Vagina (tissue), 2 donors: ENCODE measurements at places on chromosomes 16 and 17.

DNA sequence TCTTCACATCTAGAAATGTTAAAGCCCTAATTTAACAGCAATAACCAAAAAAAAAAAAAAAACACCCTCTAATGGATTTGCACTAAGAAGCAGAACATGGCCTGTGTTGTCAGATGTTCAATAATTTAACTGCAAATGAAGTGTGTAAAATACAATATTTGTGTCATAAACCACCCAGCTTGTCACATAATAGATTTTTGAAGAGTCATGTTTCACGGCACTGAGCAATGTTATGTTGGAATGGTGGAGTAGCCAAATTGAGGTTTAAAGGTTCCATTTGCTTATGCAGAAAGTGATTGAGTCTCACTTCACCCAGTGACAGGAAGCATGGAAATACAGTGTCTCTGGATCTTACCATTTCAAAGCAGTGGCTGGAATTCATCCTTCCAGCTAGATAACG is 173.2 kb upstream of the XYLT1 start:
- DNase-seq: no peak

DNA sequence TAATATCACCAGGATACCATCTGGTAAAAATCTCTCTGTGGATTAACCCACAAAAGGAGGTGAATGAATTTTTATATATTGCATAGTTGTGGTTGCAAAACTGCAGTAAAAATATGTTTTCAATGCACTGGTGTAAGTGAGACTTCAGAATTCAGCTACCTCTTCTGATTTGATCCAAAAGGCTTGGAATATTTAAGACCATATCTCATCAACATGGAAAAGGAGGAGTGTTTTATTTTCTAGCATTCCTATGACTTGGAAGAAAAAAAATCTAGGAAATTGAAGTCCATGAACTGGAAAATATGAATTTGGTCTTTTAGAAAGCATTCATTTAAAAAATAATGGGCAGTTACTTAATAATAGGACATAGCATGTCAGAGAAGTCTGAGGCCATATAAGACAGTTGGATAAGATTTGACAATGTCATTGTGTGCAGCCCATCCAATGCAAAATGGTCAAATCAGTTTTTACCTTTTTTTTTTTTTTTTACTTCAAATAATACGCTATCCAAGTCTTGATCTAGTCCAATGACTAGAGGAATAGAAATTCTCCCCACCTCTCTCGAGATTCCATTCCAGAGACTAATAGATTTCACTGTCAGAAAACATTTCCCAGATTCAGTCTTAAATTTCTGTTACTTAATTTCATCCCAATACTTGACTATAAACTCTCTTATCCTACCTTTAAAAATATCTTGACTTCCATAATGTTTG is 364.9 kb upstream of the PMFBP1 start:
- no peak for DNase-seq

- DNase-seq: no peak
Measured at GRCh38 chr16:28264656-28265055, 27.7 kb upstream of the SBK1 start.

DNA sequence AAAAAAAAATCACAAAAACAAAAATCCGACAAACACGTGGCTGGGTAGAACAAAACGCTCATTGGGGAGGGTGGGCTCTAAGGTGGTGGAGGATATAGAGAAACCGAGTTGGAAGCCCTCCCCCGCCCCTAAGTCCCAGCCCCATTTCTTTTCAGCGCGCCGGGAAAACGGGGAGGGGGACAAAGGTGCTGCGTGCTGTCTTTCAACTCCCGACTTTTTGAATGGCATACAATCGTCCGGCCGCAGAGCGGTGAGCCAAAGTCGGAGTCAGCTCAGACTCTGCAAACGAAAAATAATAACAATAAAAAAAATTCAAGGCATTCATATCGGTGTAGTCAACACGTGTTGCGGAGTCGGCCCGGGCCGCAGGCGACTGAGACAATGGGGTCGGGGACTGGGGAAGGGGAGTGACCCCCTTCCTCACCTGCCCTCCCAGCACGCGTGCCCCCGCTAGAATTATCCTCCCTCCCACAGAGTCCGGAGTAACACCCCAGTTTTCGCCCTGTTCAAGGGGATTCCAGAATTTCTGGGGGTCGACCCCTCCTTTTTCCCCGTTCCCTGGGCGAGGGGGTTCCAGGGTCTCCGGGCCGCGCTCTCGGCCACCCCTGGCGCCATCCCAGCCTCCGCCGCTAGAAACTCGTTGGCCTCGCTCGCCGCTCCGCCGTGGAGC is 1.7 kb upstream of the IGF2BP1 start:
- DNase-seq: peak; percentile 40

GRCh38 chr17:7440834-7441195 is 1.5 kb downstream of the FGF11 start:
- no peak for DNase-seq

- peak; percentile 79 for DNase-seq
Measured at GRCh38 chr17:74150428-74151025, 53.0 kb upstream of the RPL38 start.

- DNase-seq: no peak
Measured at GRCh38 chr16:10971560-10971961, 27.2 kb downstream of the CLEC16A start.

GRCh38 chr16:57646388-57647039 is 18.1 kb downstream of the ADGRG1 start:
- DNase-seq: no peak

DNA sequence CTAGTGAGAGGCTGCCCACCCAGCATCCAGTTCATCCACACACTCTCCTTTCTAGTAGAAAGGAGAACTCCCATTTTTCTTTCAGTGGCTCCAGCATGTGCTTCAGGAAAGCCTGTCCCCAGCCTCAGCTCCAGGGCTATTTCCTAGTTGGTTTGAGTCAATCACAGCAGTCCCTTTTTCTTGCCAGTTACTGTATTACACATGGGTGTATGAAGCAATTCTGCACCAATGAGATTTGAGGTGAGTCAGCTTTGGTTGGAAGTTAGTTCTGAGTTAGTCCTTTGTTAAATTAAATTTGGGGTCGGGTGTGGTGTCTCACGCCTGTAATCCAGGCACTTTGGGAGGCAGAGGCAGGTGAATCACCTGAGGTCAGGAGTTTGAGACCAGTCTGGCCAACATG is 24.8 kb downstream of the RAD51D start:
- no peak for DNase-seq

- DNase-seq: no peak
Measured at GRCh38 chr16:69941251-69942098, 9.7 kb upstream of the CLEC18A start.

DNA sequence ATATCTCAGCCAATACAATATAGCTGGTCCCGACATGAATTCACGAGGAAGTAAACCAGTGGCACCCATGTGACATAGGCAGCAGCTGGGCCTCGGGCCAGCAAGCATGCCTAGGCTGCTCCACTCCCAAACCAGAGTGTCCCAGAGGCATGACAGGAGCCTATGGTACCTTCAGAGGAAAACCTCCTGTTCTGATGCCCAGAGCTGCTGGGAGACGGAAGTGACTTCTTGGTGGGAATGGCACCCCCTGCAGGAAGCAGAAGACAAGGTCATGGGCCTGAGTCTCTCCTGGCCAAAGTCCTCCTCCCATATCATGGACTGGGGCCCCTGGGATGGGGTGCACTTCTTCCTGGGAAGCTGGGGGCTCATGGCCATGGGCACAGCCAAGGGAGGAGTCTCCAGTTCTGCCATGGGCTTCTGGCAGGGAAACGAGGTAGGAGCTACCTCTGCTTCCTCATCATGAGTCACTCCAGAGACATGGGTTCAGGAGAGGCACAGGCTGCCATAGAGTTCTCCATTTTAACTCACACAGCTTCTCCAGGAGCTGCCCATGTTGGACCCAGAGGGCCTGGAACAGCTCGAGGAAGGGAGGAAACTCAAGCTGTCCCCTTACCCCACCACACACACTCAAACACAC is 13.4 kb downstream of the FBF1 start:
- no peak for DNase-seq

DNA sequence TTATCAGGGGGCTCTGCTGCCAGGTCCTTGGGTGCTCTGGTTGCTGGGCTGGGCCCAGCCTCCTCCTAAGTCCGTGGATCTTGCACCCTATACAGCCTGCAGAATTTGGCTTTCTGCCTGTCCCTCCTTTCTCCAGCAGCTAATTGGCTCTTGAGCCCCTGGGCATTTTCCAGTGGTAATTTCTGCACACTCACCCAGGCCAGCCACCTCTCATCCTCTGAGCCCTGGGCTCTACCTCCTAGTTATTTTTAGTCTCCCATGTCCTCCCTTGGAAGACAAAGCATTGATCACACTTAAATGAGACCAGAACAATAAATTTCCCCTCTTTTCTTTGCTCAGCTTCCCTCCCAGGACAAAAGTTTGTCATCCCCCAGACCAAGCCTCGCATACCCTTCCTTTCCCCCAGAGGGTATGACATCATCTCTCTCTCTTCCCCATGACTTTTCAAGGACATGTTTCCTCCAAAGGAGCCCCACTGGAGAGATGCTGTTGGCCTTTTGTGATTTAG is 38.1 kb downstream of the C17orf75 start:
- DNase-seq: no peak

- no peak for DNase-seq
Measured at GRCh38 chr16:66751053-66751302, 431 bp downstream of the DYNC1LI2 start.

DNA sequence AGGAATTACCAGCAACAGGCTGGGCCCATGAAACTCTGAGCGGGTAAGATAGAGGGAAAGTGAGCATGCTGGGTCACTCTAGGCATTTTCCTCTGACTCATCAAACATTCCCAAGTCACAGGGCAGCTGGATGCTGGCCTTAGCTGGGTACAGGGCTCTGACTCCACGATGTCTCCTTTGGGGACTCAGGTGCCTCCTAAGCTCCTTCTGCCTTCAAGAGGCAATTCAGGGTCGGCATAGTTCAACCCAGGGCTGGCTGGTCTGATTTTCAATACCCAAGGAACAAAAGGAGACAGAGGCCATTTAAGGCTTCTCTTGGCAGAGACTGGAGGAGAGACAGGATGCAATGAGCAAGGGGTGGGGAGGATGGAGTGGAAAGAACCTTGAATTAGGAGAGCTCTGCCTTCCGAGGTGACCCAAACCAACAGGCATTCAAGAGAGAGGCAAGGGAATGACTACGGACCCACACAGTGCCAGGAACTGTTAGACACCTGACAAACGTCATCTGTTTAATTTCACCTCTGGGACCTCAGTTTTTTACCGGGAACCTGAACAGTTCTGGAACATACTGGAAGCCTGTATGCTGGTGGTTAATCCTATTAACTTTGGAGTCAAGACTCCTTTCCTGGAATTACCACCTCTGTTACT is 910 bp downstream of the WBP2 start:
- no peak for DNase-seq

DNA sequence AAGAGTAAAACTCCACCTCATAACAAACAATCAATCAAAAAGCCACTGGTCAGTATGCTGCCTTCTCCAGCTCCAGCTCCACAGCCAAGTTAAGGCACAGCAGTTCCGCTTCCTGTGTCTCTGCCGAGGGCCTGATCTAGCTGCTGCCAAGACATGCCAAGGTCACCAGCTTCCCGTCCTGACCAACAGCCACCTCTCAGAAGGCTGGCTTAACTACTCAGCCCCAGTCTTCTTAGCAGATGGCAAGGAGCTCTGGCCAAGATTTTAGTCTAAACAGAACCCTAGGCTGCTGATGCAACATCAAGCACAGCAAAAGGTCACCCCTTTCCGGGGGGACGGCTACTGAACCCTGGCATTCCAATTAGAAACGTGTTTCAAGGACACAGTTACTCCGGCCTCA is 17.7 kb upstream of the MNT start:
- no peak for DNase-seq

DNA sequence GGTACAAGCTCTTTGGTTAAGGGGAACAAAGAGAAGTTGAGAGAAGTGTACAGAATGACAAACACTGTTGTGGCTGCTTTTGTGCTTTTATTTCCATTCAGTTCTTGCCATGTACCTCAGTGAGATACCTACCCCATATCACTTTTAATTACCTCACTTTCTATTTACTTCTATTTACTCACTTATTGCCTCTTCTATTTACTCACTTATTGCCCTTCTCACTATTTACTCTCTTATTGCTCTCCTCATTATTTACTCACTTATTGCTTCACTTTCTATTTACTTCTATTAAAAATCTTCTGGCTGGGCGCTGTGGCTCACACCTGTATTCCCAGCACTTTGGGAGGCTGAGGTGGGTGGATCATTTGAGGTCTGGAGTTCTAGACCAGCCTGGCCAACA is 41.9 kb downstream of the MBTD1 start:
- DNase-seq: no peak

GRCh38 chr17:30378241-30378824 is 394 bp upstream of the CPD start:
- no peak for DNase-seq

DNA sequence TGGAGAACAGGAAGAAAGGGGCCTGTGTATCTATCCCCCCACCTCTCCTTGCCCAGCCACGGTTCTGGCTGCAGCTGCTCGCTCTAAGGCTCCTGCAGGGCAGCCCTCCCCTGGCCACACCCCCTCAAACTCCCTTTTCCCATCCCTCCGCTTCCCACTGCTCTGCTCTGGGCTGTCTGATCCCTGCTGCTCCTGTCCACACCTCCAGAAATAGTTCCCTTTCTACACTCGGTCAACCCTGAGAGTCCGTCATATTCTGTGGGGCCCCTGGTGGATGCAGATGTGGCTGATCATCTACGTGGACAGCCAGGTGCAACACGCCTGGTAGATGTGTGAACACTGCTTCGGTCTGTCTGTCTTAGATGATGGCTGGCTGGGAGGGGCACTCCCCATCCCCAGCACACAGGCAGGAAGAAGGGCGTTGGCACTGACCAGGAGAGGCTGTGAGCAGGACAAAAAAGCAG is 19.3 kb upstream of the KRT19 start:
- DNase-seq: no peak

DNA sequence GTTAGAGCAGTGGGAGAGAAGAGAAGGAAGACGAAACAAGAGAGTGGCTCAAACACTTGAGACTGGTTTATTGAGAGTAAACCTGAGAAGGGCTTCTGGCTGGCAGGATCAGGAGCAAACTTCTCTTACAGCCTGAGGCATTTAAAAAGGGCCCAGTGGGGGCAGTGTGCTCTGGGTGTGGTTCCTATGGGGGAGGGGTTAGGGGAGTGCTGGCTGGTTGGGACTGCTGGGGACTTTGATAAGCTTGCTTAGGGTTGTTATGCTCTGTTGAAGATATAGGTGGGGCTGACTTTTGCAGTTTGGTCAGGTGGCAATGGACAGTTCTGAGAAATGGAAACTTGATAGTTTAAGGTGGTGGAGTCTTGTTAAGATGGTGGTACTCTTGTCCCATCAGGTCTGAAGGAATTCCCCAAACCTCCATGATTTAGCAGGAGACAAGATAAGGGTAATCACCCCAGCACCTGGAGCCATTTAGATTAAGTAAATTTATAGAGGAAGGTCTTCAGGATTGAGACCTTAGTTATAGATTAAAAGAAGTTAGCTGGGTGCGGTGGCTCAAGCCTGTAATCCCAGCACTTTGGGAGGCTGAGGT is 79.3 kb downstream of the EMP2 start:
- no peak for DNase-seq

DNA sequence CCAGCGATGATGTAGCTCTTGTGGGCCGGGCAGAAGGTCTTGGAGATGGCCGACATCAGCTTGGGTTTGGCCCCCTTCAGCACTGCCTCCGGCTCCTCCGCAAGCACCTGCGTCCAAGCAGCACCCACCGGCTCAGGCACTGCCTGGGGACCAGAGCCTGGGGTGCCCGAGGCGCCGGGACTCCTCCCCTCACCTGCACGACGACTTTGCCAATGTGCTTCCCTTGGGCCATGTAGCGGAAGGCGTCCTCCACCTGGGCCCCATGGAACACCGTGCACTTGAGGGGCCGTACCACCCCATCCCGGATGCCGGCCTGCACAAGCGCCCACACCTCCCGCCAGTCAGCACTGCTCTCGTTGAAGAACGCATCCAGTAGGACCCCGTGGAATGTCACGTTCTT is 15.0 kb downstream of the FASN start:
- no peak for DNase-seq

GRCh38 chr16:17817943-17818342 is 347.2 kb upstream of the XYLT1 start:
- no peak for DNase-seq
